MCF 10A (cell line): ENCODE measurements at places on chromosomes 5 and 9.
A peak's percentile ranks its signal among the peaks of the same experiment; 100 is the strongest.

GRCh38 chr9:107112707-107113243 lies 170.3 kb upstream of the RAD23B start:
- no peak for DNase-seq

GRCh38 chr5:151107738-151108520 lies 27.1 kb upstream of the TNIP1 start:
- DNase-seq = peak; percentile 76

- DNase-seq = peak; percentile 97
Observed at GRCh38 chr5:1888541-1889251, 6.0 kb upstream of the IRX4 start.

GRCh38 chr5:15371184-15371583 lies 128.8 kb upstream of the FBXL7 start:
- DNase-seq = no peak

DNA sequence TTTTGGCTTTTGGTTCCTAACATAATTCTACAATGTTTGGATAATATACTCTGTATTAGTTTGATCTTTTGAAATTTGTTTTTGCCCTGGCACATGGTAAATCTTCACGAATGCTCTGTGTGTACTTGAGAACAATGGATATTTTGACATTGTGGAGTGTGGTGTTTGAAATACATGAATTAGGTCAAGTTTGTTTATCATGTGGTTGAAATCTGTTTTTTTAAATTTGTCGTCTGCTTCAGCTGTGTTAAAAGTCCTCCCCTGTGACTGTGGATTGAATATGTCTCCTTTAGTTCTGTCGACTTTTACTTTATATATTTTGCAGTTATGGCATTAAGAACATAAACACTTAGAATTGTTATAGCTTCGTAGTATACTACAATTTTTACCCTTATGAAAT lies 60.3 kb downstream of the DUSP1 start:
- no peak for DNase-seq

DNA sequence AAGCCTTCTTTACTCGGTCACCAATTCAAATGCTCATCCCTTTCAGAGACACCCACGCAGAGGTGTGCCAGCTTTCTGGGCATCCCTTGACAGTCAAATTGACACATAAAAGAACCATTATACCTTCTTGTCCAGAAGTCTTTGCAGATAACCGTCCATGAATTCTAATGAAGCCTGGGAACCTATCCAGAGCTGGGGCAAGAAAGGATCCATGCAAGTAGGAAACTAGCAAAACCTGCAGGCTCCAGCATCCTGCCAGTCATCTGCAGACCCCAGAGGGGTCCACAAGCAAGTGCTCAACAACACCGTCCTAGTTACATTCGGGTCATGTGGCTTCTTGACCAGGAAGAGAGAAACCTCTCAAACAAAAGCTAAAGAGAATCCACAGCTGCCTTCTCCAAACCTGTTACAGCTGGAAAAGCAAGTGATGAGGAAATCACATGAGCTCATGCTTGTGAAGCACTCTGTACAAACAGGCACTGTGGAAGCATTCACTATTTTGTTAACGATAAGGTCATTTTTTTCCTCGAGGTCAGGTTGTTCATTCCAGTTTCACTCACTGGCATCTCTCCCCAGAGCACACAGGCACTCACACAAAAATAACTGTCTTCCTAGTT lies 80.2 kb upstream of the DMRT1 start:
- DNase-seq = no peak
